Tongue (tissue), 3 donors: ENCODE measurements at places on chromosomes 3 and 15. TPM values are rescaled to one million over a fixed set of nuclear protein-coding genes. Genes with fewer than 3 reads are reported as not detected.

Gene CCDC33
- total RNA-seq, result 0.41 TPM

Gene CTNNB1
- total RNA-seq, result 652 TPM

Gene SCAMP5
- 0.62 TPM for total RNA-seq

Gene PLCH1
- 3.1 TPM for total RNA-seq

Gene ACAP2
- total RNA-seq, result 78.6 TPM

Gene LRTM1
- 84.2 TPM for total RNA-seq

Gene STIMATE
- 26.6 TPM for total RNA-seq

Gene MYNN
- 31.6 TPM for total RNA-seq

Gene SNX33
- total RNA-seq, result 14.5 TPM

Gene CCR8
- total RNA-seq, result 1.1 TPM

Gene ABCC5
- total RNA-seq, result 58.7 TPM

Gene FRMD5
- total RNA-seq, result 1.1 TPM

Gene CDCP1
- 8.1 TPM for total RNA-seq

Gene KBTBD13
- 2.6 TPM for total RNA-seq

Gene GOLGA6L9
- 8.4 TPM for total RNA-seq

Gene PIF1
- total RNA-seq, result 3.7 TPM

Gene KPNA1
- total RNA-seq, result 42.6 TPM

Gene CPA3
- total RNA-seq, result 10.2 TPM

Gene VIPR1
- total RNA-seq, result 18.7 TPM

Gene RAB5A
- total RNA-seq, result 68.5 TPM

Gene AMT
- 8.6 TPM for total RNA-seq

Gene LRRC34
- 4.3 TPM for total RNA-seq

Gene TRPM1
- not detected for total RNA-seq

Gene SMCO1
- 19.6 TPM for total RNA-seq

Gene DLL4
- 22.5 TPM for total RNA-seq

Gene ANKUB1
- total RNA-seq, result not detected

Gene CD80
- not detected for total RNA-seq

Gene GPR149
- 0.41 TPM for total RNA-seq

Gene SKOR1
- total RNA-seq, result 0.31 TPM

Gene ANAPC13
- 51.4 TPM for total RNA-seq

Gene CCDC50
- 55.2 TPM for total RNA-seq

Gene GXYLT2
- total RNA-seq, result 47.7 TPM

Gene ZIC1
- 1.9 TPM for total RNA-seq

Gene SCG5
- total RNA-seq, result 9.2 TPM

Gene PLCB2
- 8.7 TPM for total RNA-seq

Gene BBS4
- 45.5 TPM for total RNA-seq

Gene SAMD7
- total RNA-seq, result not detected

Gene ACOX2
- 12.6 TPM for total RNA-seq

Gene TMCO5A
- total RNA-seq, result not detected

Gene FOXB1
- not detected for total RNA-seq

Gene TUSC7
- not detected for total RNA-seq
